ENCODE measurements at places on chromosomes 3 and 15. TPM values are rescaled to one million over a fixed set of nuclear protein-coding genes. Genes with fewer than 3 reads are reported as not detected.

Gene VGLL3
- total RNA-seq = 3.2 TPM

Gene SLC38A3
- under 0.01 TPM for total RNA-seq

Gene RIOX2
- total RNA-seq = 27.3 TPM

Gene FAM81A
- total RNA-seq = under 0.01 TPM

Gene ATP6V1A
- 131 TPM for total RNA-seq

Gene SLC9A9
- 1.3 TPM for total RNA-seq

Gene IQCH
- 0.32 TPM for total RNA-seq

Gene EPHA3
- not detected for total RNA-seq
